ENCODE measurements at places on chromosomes 5 and 9.

DNA sequence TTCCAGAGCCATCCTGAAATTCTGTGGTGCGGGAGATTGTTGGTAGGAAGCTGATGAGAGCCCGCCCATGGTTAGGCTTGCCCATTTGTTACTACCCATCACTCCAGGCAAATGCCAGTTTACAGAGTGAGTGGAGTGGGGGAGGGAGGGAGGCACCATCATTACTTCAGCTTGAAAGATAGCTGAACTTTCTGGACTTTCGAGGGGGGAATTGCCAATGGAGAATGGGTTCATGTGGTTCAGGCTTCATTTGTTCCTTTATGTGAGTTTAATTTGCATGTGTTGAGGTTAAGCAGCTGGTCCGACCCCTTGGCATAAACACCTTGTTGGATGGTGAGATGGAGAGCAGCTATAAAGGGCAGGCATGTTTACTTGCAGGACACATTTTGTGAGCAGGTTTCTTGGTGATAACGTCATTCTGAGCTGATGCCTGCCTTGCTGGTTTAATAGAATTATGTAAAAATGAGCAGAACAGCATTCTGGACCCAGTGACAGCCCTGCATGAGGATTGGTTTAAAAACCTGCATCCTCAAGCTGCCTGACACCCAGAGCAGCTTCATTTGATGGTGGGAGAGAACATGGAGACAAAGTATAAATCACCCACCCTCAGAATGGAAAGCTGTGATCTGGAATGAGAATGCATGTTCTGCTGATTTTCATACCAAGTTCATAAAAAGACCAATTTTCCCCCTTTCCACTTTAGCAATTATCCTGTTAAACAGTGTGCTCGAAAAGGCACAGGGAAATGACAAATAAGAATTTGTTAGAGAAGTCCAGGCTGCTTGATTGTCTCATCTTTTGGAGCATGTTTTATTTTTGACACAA is 106.3 kb downstream of the TRIO start:
- no peak for DNase-seq

DNA sequence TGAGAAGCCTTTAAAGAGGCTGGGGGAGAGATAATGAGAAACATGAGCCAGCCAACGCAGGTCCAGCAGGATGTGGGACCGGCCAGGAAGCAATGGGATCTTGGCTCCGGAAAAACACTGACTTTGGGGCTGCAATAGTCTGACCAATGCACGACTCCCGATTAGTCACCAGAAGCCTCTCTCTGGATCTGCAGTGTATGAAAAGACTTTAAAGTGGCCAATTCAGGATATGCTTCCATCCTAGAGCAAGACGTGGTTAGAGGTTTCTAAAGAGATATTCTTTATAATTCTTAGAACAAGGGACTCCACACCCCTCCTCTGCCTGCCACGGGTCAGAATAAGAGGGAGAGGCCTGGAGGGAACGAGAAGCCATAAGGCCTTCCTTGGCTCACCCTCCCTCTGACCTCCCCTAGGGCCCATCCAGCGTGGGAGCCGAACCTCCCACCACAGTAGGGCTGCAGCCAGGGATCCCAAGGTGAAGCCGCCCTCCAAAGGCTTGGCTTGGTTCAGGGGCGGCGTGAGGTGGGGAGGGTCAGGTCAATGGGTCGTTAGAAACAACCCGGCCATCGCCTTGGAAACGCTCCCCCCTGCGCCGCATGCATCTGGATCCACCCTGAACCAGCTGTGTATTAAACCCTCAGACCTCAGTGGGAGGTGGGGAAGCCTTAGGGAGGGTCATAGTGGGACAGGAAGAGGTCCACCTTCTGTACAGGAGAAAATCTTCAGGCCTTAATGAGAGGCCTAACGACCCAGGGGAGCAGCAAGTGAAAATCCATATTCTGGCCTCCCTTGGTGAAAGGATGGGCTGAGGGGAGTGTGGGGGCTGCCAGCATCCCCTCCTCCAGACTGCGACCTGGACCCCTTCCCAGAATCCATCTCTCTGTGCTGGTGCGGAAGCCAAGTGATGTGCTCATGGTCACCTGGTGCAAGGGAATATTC is 11.1 kb downstream of the FGF1 start:
- DNase-seq: no peak

GRCh38 chr5:172429201-172429940 is 25.0 kb downstream of the SH3PXD2B start:
- no peak for DNase-seq

- no peak for DNase-seq
These were observed 3.6 kb downstream of the BRIX1 start for GRCh38 chr5:34919077-34919476.

- DNase-seq: peak; percentile 51
These were observed 256.2 kb downstream of the TAF11L14 start for GRCh38 chr5:17890501-17890900.

- no peak for DNase-seq
These were observed 21.5 kb downstream of the PTGS1 start for GRCh38 chr9:122392284-122392683.

- no peak for DNase-seq
These were observed 7.5 kb downstream of the DCTN4 start for GRCh38 chr5:150751096-150751891.

DNA sequence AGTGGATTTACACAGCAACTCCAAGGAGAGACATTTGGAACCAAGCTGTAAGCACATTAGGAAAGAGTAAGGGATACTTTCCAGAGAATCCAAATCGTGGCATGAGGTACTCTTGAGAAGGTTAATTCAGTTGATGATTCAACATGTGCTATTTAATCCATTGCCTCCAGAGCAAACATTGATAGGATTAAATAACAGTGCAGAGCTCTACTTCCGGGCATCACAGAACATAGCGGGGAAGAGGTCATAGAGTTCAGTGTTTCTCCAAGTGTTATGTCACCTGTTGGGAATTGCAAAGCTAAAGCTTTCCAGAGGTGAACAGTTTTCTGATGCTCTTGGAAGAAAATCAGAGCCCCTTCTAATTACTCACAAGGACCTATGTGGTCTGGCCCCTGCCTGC is 127.5 kb downstream of the PPP2R2B start:
- DNase-seq: peak; percentile 70

GRCh38 chr5:169636477-169637084 is 494 bp upstream of the DOCK2 start:
- DNase-seq: no peak

All from NCI-H524 (cell line).